ENCODE measurements at places on chromosomes 1 and 21. TPM values are rescaled to one million over a fixed set of nuclear protein-coding genes. Genes with fewer than 3 reads are reported as not detected.

DNA sequence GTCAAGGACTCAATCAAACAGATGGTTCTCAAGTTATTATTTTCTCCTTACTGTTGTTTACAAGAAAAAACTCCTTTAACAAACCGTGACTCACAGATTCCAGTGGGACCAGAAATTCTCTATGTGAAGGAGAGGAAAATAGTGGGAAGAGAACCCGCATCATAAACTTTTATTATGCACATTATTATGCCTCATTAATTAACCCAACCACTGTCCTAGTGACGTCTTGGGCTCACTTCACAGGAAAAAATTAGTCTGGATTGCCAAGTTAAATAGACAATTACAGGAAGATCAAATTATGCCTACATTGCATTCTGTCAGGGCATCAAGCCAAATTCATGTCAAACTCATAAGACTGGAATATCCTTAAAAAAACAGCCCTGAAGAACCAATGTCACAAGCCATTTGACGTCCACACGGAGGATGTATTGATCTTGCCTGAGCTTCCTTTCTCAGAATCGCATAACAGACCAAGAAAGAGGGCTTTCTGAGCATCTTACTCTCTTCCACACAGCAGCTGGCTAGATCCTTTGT lies 347.8 kb downstream of the DUSP10 start:
- H3K4me3 ChIP-seq, result no peak overlapping the region
- H3K27ac ChIP-seq, result no peak overlapping the region
- no peaks in the 10 kb centered on the region for H3K36me3 ChIP-seq
- H3K4me1 ChIP-seq, result no peaks in the 10 kb centered on the region
- DNase-seq, result no peak

- peaks cover 7% of the 10 kb centered on the region for H3K4me1 ChIP-seq
- H3K27ac ChIP-seq, result no peak overlapping the region
- peak; percentile 69 for DNase-seq
- H3K27me3 ChIP-seq, result peaks cover 100% of the 10 kb centered on the region
- no peaks in the 10 kb centered on the region for H3K36me3 ChIP-seq
Measured at GRCh38 chr1:47709872-47710231, 272.0 kb downstream of the FOXD2 start.

KANK4 gene
- 0.19 TPM for total RNA-seq

GRCh38 chr1:64010316-64010715 lies 193.1 kb upstream of the UBE2U start:
- no peak overlapping the region for H3K4me3 ChIP-seq
- no peaks in the 10 kb centered on the region for H3K27me3 ChIP-seq
- DNase-seq, result no peak
- 0 out of 2 replicates have a peak, but pooled peaks cover 8% of the 10 kb centered on the region for H3K4me1 ChIP-seq
- no peak overlapping the region for H3K27ac ChIP-seq

GRCh38 chr21:20010691-20011200 lies 987.5 kb upstream of the NCAM2 start:
- H3K4me3 ChIP-seq, result no peak overlapping the region
- no peaks in the 10 kb centered on the region for H3K27me3 ChIP-seq
- no peaks in the 10 kb centered on the region for H3K36me3 ChIP-seq
- peaks cover 2% of the 10 kb centered on the region for H3K4me1 ChIP-seq
- DNase-seq, result no peak

DNA sequence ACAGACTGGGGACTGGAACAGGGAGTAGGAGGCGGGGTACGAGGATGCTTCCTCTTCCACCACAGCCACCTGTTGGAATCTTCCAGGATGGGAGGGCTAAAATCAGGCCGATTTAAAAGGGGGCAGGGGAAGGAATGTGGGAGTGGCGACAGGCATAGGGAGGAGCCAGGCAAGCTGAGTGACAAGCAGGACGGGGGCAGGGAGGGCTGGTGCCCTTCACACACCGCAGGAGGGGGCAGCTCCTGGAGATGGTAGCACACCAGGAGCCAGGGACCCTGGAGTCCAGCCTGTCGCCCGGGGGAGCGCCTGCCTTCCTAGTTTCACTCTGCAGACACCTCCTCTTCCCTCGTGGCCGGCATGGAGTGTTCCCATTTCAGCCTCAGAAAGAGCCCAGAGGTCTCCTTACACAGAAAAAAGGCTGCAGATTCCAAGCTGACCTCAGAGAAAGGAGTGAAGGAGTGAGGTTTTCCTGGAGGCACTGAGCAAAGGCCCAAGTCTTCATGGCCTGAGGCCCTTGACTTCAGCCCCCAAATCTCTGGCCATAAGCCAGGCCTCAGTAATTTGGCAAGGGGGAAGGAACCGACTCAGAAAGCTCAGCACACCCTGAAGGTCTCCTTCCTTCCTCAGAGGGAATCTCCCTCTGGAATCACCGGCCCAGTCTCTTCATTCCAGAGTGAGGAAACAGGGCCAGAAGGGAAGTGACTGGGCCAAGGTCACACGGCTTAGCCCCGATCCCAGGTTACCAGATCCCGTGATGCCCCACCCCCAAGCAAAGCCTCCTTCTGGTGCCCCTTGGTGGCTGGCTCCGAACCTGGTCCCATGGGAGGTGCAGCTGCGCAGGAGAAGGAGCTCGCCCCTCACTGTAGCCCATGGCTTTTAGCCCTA lies 8.1 kb downstream of the BLACAT1 start:
- H3K4me1 ChIP-seq, result peaks cover 81% of the 10 kb centered on the region
- H3K27ac ChIP-seq, result peak overlapping the region; percentile 61
- H3K4me3 ChIP-seq, result peak overlapping the region; percentile 44
- DNase-seq, result peak; percentile 94
- H3K27me3 ChIP-seq, result peaks cover 27% of the 10 kb centered on the region
- H3K36me3 ChIP-seq, result no peaks in the 10 kb centered on the region

S100B gene
- 1.5 TPM for total RNA-seq

DNA sequence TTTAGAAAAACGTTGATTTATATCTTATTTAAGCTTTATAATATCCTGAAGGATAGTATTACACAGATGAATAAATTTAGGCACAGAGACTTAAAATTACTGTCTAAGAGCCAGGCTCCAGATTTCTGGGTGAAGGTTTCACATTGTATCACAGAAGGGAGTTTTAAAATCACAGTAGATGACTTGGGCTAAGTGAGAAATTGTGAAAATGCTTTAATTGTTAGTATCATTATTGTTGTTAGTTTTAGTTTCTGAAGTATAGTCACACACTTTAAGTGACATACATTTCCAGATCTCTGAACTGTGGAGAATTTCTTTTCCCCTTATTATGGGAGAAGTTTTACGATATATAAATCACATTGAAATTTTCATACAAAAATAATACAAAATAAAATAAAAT lies 83.5 kb downstream of the NDUFS5 start:
- peaks cover 54% of the 10 kb centered on the region for H3K4me1 ChIP-seq
- no peaks in the 10 kb centered on the region for H3K27me3 ChIP-seq
- peaks cover 3% of the 10 kb centered on the region for H3K36me3 ChIP-seq
- H3K27ac ChIP-seq, result 0 out of 2 replicates have a peak overlapping the region, but pooled peaks have one; percentile 1
- no peak for DNase-seq

GRCh38 chr1:58724483-58724882 lies 24.6 kb upstream of the MYSM1 start:
- no peak overlapping the region for H3K27ac ChIP-seq
- DNase-seq, result no peak
- no peaks in the 10 kb centered on the region for H3K4me1 ChIP-seq

DNA sequence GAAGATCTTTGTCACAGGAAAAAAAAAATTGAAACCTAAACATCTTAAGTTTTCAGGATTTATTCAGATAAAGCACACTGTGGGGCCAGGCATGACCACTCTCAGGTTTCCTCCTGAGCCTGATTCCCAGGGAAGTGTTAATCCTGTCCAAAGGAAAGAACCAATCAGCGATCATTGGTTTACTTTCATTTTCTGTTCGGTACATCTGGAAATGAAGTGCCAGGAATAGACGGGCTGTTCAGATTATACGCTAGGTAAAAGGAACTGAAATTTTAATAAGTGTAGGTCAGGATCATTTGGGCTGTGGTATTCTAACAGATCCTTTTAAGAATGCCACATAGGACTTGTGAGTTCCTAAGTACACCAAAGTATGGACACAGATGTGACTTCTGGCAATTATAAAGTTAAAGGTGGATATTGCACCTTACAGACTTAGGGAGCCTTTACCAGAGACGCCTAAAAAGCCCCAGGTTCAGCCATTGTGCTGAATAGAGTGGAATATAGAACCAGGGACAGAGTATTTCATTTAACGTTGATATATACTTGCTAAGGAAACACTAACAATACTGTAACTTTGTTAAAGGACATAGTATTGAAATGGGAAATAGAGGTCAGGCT lies 9.3 kb upstream of the CACYBP start:
- DNase-seq, result no peak
- no peak overlapping the region for H3K27ac ChIP-seq
- H3K4me1 ChIP-seq, result no peaks in the 10 kb centered on the region
- no peak overlapping the region for H3K4me3 ChIP-seq
- H3K36me3 ChIP-seq, result peaks cover 44% of the 10 kb centered on the region

ATP5PO gene
- total RNA-seq, result 244 TPM

KRTAP21-3 gene
- not detected for total RNA-seq

DNA sequence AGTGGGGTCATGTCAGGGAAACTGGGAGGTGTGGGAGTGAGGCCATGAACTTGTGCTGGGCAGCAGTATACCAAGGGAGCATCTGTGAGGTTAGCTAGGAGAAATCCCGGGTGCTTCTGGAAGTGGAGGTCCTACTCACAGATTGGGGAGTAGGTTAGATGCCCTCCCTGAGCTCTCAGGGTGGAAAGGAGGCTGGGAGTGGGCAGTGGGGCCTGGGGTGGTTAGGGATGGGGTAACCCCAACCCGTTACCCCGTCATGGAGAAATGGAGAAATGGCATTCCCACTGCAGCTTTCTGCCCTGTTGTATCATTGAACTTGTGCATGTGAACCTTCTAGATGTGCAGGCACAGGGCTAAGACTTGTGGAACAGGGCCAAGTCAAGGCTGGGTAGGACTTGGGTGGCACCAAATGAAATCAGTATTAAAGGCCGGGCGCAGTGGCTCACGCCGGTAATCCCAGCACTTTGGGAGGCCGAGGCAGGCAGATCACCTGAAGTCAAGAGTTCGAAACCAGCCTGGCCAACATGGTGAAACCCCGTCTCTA lies 27.2 kb downstream of the EXOC8 start:
- no peaks in the 10 kb centered on the region for H3K4me1 ChIP-seq
- no peak for DNase-seq
- no peaks in the 10 kb centered on the region for H3K36me3 ChIP-seq
- no peak overlapping the region for H3K27ac ChIP-seq
- no peak overlapping the region for H3K4me3 ChIP-seq
- no peaks in the 10 kb centered on the region for H3K27me3 ChIP-seq

DNA sequence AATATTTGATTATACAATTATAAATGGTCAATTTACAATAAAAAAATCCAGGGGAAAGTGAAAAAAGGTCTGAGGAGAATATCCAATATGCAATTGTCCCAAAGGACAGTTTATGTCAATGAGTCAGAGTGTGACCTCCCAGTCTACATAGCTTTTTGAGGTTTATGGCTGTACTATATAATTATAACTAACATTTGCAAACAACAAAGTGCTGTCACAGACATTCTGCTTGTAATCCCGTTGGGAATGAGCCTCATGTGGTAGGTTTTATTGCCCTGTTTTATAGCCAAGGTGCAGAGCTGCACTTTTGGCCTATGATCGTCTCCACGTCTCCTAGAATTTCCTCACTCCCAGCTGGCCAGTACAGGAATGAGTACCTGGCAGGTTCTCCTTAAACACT lies 103.8 kb downstream of the ADSS2 start:
- H3K36me3 ChIP-seq, result no peaks in the 10 kb centered on the region
- H3K27ac ChIP-seq, result no peak overlapping the region
- H3K4me1 ChIP-seq, result peaks cover 32% of the 10 kb centered on the region
- H3K4me3 ChIP-seq, result no peak overlapping the region
- no peak for DNase-seq

- DNase-seq, result no peak
- no peaks in the 10 kb centered on the region for H3K27me3 ChIP-seq
- no peaks in the 10 kb centered on the region for H3K36me3 ChIP-seq
- H3K27ac ChIP-seq, result no peak overlapping the region
- H3K4me3 ChIP-seq, result no peak overlapping the region
Measured at GRCh38 chr1:67005068-67005467, 48.9 kb downstream of the SLC35D1 start.

DNA sequence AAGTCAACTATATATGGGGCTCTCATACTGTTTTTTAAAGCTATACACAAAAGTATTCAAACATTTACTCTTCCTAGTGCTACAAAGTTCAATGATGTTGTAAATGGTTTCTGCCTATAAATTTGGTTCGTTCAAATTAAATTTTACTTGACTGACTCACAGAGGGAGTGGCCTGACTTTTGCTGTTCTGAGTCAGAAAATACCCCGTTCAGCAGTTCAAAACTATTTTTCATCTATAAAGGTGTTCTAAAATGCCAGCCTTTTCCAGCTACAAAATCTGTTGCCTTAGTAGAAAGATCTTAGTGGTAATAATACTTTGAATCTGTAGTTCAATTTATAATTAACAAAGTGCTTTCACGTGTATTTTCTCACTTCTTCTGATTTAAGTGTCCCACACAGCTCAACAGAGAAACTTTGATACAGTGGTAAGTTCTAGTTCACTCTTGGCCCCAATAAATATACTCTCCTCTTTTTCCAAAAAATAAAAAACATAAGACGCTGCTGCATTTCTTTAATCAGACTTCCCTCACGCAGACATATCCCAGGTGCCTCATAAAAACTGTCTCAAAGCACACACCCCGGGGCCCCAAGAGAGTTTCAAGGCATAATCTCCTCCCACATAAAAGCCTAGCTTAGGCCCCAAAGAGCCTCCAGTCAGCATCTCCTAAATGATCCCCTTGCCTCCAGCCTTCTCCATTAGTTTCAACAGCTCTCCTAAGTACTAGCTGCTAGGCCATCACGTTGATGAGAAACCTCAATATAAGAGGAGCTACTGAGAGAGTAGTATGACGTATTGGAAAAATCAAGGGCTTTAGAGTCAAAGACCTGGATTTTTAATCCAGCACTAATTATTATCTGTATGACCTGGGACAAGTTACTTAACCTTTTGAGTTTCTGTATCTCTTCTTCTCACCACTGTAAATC lies 3.2 kb downstream of the PTP4A2 start:
- no peaks in the 10 kb centered on the region for H3K36me3 ChIP-seq

C1orf50 gene
- 4.4 TPM for total RNA-seq

ICOSLG gene
- 2.2 TPM for total RNA-seq

FRRS1 gene
- total RNA-seq, result 6.8 TPM

- peaks cover 30% of the 10 kb centered on the region for H3K4me1 ChIP-seq
- H3K27ac ChIP-seq, result no peak overlapping the region
- no peak overlapping the region for H3K4me3 ChIP-seq
- DNase-seq, result peak; percentile 45
Measured at GRCh38 chr1:210366767-210367166, 38.1 kb downstream of the HHAT start.

GRCh38 chr1:9233241-9233941 lies 1.2 kb upstream of the H6PD start:
- no peaks in the 10 kb centered on the region for H3K36me3 ChIP-seq
- H3K27me3 ChIP-seq, result no peaks in the 10 kb centered on the region
- H3K27ac ChIP-seq, result no peak overlapping the region
- H3K4me3 ChIP-seq, result no peak overlapping the region

Measured in GM23338 (cell line).